NCI-H1417 treated with DMSO at 0.1 percent for 48 hours (cell line): ENCODE measurements at places on chromosomes 11 and 22.

DNA sequence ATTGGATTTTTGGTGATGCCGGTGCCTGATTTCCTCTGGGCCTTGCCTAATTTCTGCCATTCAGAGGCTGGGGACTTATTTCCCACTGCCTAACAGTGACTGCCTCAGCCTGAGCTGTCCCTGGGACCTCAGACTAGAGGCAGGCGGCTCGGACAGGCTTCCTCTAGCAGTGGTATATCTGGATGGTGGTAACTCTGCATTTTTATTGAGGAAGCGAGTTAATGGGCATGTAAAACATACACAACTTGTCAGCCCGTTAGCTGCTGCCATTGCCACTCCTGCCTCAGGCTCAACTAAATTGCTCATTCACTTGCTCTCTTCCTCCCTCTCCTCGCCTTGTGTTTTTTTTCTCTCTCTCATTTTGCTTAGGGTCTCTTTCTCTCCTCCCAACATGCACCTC lies 561.6 kb downstream of the BUD13 start:
- DNase-seq: no peak

DNA sequence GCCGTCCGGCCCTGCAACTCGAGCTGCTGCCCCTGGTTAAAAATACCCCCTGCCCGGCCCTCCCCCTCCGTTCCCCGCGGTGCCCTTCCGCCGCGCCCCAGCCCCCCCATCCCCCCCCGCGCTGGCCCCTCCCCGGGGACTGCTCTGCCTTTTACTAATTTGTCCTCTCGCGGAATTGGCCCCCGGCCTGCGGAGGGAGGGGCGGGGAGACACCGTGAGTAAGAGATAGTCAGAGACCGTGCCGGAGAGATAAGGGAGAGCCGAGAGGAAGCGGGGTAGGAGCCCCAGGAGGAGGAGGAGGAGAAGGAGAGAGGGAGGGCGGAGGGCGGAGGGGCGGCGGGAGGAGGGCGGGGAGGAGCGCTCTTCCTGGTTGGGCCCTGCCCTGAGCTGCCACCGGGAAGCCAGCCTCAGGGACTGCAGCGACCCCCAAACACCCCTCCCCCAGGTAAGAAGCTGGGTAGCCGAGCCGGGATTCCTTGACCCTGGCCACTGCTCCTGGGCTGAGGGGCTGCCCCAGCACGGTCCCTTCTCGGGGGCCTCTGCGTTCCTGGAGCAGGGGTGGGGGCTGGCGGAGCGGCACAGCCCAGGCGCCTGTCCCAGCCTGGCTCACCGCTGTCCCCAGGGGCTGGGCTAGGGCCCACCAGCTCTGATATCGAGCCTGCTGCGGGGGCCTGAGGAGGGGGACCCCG lies at the start of gene CAPN1:
Gene CAPN1, plus strand, starts transcription at position 360 of the 689 bp plus-strand sequence. CDS start 774 bp downstream, outside the sequence.
- DNase-seq: no peak

- DNase-seq: no peak
These were observed 1.2 kb downstream of the MAPK8IP2 start for GRCh38 chr22:50601669-50602337.

- no peak for DNase-seq
These were observed 72.9 kb downstream of the CTTN start for GRCh38 chr11:70471254-70471653.

GRCh38 chr11:68226421-68226820 lies 13.3 kb upstream of the KMT5B start:
- no peak for DNase-seq

GRCh38 chr11:123247496-123247799 lies 52.4 kb upstream of the CLMP start:
- no peak for DNase-seq

DNA sequence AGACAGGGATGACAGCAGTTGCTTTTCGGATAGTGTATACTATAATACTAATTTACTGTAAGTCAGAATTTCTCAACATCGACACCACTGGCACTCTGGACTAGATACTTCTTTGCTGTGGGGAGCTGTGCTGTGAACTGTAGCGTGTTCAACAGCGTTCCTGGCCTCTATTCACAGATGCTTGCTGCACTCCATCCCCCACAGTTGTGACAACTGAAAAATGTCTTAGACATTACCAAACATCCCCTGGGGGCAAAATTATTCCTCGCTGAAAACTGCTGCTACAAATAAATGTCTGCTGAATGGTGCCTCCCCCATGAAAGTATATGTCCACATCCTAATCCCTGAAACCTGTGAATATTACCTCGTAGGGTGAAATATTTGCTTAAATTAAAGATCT lies 7.5 kb upstream of the SLC15A3 start:
- no peak for DNase-seq

- no peak for DNase-seq
These were observed 73.0 kb downstream of the CD44 start for GRCh38 chr11:35211952-35212351.

- no peak for DNase-seq
These were observed 842 bp downstream of the HEPACAM start for GRCh38 chr11:124934862-124935547.

- no peak for DNase-seq
These were observed 42.6 kb upstream of the OLFML1 start for GRCh38 chr11:7442588-7443215.

- DNase-seq: no peak
These were observed 16.3 kb downstream of the GVQW3 start for GRCh38 chr11:76397383-76397782.

DNA sequence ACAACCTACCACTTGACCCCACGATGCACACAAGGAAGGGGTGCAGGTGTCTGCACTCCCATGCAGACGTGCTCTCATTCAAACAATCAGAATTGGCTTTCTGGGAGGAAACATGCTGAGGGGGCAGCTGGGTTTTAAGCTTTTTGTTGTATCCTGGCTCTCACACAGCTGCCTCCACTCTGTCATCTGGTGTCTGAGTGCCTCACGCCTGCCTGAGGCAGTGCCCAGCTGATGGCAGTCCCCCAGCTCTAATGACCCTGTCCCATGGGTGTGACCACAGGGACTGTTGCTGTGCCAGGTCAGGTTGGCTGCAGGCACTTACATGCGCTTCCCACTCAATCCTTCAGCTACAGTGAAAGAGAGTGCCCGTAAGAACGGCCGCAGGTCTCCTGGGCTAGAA lies 53.7 kb downstream of the ARFGAP3 start:
- DNase-seq: no peak

GRCh38 chr22:11598492-11599440 lies 3929.2 kb upstream of the OR11H1 start:
- DNase-seq: no peak

DNA sequence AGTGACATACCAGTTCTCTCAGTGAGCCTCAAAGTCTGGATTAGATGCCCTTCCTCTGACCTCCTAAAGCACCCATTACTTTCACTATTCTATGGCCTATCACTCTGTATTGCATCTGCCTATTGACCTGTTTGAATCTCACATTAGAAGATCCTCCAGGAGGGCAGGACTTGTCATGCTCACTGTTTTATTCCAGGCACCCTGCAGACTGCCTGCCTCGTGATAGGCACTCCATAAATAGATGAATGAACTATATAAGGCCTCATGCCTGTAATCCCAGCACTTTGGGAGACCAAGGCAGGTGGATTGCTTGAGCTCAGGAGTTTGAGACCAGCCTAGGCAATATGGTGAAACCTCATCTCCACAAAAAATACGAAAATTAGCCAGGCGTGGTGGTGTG lies 160.1 kb upstream of the CADM1 start:
- DNase-seq: no peak

- no peak for DNase-seq
These were observed 139.8 kb downstream of the CCDC81 start for GRCh38 chr11:86514453-86514852.

DNA sequence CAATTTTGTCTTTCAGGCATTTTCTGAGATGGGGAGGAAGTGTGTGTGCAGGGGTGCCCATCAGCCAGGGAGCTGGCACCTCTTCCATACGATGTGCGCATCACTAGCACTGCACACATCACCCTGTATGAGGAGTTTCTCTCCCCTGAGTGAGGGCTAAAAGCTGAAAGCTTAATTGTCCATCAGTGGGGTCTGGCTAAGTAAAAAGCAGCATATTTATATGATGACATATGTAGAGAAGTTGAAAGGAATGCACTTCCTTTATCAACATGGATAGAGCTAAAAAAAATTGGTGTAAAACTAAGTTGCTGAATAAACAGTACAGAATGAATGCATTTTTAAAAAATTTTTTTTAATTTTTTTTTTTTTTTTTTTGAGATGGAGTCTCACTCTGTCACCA lies 4.0 kb downstream of the VSTM5 start:
- no peak for DNase-seq

- no peak for DNase-seq
These were observed 952 bp downstream of the YAP1 start for GRCh38 chr11:102111011-102111786.
